ENCODE measurements at places on chromosomes 2 and 18.

GRCh38 chr2:133265432-133265949 lies 302.8 kb downstream of the NCKAP5 start:
- DNase-seq = no peak

GRCh38 chr2:198498048-198498447 lies 693.7 kb downstream of the PLCL1 start:
- no peak for DNase-seq

DNA sequence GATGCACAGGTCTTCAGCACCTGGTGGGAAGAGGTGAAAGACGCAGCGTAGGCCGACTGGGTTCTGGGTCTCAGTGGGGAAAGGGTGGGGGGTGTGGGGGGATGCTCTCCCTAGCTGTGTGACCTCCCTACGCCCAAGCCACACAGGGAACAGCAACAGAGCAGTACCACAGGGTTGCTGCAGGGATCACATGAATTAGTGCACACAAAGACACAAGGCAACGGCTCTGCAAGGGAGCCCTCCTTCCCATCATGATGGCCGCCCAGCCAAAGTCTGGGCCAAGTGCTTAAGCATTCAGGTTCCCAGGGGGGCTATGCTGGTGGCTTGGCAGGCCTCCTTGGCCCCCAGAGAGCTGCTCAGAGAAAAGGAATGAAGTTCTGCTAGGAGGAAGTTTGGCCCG lies 28.2 kb upstream of the GBX2 start:
- no peak for DNase-seq

GRCh38 chr2:177543007-177543760 lies 150.6 kb downstream of the AGPS start:
- DNase-seq = no peak

DNA sequence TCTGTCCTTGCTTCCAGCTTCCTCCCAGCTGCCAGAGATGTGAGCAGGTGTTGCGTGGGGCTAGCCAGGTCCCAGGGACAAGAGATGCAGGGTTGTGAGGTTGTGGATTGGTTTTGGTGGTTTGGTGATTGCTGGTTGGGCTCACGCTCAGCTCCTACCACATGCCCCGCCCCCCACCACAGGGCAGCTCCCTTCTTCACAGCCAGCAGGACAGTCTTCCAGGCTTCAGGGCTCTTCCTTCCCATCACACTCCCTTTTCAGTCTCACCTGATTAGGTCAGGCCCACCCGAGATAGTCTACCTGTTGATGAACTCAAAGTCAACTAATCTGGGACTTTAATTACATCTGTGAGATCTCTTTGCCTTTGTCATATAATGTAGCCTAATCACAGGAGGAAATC lies 52.0 kb upstream of the GLI2 start:
- no peak for DNase-seq

DNA sequence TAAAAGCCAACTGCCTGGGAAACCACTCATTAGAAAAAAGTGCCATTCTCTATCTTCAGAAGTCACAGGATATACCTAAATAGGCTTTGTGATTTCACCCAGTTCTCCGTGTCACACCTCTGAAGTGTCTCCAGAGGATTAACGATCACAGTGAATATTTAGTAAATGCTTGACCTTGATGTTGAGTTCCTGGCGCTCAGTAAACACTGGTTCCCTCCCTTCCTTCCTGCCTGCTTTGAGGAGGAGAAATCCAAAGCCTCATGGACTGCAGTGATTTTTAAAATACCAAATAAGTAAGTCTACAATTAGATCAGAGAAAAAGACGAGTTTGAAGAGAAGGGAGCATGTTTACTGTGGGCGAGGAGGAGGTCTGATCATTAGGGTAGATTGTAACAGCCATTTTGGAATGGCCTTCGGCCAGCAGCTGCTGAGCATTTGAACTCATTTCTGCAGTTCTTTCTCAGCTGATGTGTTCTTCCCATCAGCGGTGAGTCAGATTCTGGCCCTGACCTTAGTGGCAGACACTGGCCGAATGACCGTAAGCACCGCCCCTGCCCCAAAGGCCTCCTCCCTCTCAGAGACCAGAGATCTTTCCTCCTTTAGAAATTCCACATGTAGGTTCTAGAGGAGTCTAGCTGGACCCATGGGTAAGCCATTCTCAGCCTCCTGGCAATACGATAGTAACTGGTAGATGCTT lies 62.1 kb upstream of the SLC16A14 start:
- DNase-seq = no peak

DNA sequence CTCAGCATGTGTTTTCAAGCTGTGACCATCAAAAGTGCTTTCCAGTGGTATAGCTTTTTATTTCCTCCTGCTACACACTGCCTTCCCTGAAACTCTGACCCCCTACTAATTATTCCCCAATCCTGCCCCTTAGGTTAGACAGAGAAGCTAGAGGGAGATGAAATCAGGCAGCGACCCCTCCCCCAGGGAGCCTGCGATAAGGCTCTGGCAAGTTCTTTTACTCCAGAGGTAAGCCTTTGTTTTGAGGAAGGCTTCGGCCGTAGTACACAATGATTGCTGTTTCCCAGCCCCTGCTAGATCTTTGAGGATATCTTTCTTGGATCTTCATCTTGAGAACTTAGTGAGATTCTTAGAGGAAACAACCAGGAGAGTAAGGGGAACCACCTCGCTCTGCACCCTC lies 33.5 kb upstream of the NOL4 start:
- no peak for DNase-seq

DNA sequence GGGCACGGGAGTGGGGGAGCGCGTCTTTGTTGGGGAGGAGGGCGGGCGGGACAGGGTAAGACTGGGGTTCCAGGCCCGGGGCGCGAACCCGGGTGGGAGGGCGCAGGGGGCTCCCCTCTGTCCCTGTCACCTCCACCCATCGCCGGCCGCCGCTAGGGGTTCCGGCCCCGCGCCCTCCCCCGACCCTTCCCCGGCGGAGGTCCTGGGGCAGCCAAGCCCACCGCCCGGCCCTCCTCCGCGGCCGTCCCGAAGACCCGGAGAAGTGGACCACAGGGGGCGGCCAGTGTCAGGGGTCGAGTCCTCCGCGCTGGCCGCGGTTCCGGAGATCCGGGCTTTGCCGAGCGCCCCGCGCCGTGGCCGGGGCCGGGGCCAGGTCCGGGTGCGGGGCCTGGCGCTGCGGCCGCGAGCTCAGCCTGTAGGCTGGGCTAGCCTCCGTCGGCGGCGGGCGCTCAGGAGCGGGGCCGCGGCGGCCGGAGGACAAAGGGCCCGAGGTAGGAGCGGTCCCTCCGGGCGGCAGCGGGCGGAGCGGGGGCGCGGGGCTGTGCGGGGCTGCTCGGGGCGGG lies 16.6 kb upstream of the E2F6 start:
- DNase-seq = no peak

GRCh38 chr2:164495491-164496223 lies 125.6 kb downstream of the GRB14 start:
- DNase-seq = no peak

DNA sequence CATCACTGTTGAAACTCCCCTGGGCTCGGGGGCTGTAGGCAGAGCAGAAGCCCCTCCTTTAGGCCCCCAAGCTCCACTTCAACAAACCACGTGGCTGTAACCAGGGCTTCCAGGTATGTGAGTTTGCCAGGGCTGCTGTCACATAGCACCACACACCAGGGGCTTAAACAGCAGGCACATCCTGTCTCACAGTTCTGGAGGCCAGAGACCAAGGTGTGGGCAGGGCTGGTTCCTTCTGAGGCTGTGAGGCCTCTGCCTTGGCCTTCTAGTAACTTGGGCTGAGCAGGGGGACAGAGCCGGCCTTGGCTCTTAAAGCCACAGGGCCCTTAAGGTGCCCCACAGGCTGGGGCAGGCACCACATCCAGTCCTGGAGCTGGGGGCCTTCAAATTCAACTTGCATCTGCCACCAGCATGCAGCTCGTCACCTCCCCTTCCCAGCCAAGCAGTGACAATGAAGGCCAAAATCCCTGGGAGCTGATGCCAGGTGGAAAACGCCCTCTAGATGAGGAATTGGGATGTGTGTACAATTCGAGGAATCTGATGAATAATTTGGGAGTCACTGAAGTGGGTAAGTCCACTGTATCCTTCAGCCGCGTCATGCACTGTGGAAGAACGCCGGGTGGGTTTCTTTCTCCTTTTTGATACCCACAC lies 104.2 kb upstream of the ODC1 start:
- no peak for DNase-seq

DNA sequence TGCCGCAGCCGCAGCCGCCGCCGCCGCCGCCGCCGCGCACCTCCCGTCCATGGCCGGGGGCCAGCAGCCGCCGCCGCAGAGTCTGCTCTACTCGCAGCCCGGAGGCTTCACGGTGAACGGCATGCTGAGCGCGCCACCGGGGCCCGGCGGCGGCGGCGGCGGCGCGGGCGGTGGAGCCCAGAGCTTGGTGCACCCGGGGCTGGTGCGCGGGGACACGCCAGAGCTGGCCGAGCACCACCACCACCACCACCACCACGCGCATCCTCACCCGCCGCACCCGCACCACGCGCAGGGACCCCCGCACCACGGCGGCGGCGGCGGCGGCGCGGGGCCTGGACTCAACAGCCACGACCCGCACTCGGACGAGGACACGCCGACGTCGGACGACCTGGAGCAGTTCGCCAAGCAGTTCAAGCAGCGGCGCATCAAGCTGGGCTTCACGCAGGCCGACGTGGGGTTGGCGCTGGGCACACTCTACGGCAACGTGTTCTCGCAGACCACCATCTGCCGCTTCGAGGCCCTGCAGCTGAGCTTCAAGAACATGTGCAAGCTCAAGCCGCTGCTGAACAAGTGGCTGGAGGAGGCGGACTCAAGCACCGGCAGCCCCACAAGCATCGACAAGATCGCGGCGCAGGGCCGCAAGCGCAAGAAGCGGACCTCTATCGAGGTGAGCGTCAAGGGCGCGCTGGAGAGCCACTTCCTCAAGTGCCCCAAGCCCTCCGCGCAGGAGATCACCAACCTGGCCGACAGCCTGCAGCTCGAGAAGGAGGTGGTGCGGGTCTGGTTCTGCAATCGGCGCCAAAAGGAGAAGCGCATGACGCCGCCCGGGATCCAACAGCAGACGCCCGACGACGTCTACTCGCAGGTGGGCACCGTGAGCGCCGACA lies 2.4 kb downstream of the POU3F3 start:
- no peak for DNase-seq

DNA sequence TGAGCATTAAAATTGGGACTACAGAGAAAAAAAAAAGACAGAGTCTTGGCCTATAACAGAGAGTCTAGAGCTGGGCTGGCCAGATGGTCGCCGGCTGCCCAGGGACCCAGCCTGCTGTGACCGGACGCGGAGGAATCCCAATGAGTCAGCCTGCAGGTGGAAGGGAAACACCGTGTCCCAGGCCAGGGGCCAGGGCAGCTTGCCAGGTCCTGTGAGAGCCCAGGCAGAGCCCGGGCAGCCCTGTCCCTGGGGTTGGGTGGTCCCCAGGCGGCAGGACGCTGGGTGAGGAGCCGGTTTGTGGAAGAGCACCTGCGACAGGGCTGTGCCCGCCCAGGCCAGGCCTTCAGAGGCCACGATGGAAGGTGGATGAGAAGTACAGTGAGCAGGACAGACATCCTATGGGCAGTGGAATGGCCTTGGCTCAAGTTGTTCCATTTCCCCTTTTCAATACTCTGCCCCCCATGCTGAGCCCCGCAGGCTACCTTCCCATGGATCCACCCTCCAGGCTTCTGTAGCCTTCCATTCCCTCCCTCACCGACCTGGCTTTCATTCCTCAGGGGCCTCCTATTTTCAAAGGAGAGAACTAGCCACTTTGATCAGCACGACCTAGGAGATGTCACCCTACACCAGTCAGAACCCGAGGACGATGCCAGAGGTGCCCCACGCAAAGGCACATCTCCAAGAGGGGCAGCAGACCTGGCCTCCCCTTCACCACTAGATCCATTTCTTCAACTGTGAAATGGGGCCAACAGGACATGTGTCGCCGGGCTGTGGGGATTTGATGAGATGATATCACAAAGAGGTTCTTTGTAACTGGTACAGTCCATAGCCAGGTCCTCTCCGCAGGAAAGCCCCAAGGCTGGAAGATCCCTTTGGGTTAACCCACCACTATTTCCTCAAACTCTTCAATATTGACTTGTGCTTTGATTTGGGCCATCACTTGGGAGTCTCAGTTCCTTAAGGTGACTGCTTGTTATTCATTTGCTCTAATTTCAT lies 87.5 kb downstream of the POLR1A start:
- no peak for DNase-seq

- no peak for DNase-seq
These were observed 43.7 kb upstream of the DARS1 start for GRCh38 chr2:136029149-136029548.

Data from T-helper 22 cell (primary cell).